ENCODE measurements at places on chromosomes 3 and 15.
A peak's percentile ranks its signal among the peaks of the same experiment; 100 is the strongest.

DNA sequence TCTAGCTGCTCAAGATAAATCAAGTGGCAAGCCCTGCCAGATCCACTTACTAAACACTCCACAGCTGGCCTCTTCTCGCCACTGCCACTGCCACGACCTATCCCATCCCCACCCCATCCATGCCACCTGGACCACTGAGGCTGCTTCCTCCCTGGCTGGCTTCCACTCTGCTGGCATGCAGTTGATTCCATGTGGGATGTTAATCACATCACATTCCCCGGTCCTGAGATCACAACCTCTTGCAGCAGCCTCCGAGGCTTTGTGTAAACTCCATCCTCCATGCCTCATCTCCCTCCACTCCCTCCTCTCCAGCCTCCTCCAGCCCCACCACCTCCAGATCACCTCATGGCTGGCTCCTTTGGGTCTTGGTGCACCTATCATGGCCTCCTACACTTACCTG, 7.7 kb downstream of the NCKIPSD start:
- no peak for DNase-seq
- no peaks in the 10 kb centered on the region for H3K27me3 ChIP-seq
- peaks cover 44% of the 10 kb centered on the region for H3K36me3 ChIP-seq
- H3K27ac ChIP-seq: no peak overlapping the region
- H3K4me3 ChIP-seq: no peak overlapping the region
- peaks cover 27% of the 10 kb centered on the region for H3K4me1 ChIP-seq

DNA sequence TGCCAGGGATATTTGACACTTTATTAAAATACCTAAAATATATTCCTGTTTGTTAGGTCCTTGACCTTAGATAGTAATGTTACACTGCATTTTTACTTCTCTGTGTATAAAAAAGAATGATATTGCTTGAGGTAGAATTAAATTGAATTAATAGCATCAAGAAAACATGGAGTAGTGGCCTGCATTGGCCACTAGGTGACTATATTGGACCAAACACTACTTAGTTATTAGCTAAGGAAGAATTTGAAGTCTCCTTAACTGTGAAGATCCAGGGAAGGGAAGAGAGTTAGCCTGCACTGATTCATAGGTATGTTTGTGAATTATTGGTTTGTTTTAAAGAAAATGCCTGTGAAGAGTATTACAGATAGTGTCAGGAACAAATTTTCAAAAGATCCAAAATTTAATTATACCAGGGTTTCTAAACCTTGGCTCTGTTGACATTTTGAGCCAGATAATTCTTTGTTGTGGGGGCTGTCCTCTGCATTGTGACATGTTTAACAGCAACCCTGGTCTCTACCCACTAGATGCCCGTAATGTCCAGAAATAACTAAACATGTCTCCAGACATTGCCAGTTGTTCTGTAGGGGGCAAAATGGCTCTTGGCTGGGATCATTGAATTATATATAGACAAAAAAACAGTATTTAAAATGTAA, 103.6 kb upstream of the THSD4 start:
- no peak overlapping the region for H3K4me3 ChIP-seq
- no peaks in the 10 kb centered on the region for H3K36me3 ChIP-seq
- DNase-seq: no peak
- peaks cover 13% of the 10 kb centered on the region for H3K27me3 ChIP-seq

DNA sequence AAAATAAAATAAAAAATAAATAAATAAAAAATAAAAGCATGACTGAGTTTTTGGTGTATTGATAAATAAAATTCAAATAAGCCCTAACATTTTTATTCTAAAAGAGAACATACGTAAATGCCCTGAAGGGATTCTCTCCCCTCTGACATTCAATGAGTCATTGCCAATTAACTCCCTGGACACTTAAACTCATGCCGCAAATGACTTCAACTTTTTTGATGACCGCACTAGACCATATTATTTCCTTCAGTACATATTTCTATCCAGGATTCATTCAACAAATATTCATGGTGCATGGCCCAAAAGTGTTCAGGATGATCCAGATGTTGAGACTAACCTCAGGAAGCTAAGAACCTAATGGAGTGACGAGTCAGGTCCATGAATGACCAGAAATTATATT, 195.9 kb upstream of the LRRN1 start:
- H3K4me1 ChIP-seq: no peaks in the 10 kb centered on the region
- H3K36me3 ChIP-seq: no peaks in the 10 kb centered on the region

DNA sequence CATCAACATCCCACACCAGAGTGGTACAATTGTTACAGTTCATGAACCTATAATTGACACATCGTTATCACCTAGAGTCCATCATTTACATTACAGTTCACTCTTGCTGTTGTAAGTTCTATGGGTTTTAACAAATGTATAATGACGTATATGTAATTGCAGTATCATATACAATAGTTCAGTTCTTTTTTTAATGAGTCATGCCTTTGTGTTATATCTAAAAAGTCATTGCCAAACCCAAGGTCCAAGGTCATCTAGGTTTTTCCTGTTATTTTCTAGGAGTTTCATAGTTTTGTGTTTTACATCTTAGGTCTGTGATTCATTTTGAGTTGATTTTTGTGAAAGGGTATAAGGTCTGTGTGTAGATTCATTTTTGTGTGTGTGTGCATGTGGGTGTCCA, 160.9 kb upstream of the GALNT15 start:
- H3K27me3 ChIP-seq: peaks cover 10% of the 10 kb centered on the region
- no peaks in the 10 kb centered on the region for H3K4me1 ChIP-seq
- no peak for DNase-seq
- H3K27ac ChIP-seq: no peak overlapping the region
- H3K36me3 ChIP-seq: no peaks in the 10 kb centered on the region

DNA sequence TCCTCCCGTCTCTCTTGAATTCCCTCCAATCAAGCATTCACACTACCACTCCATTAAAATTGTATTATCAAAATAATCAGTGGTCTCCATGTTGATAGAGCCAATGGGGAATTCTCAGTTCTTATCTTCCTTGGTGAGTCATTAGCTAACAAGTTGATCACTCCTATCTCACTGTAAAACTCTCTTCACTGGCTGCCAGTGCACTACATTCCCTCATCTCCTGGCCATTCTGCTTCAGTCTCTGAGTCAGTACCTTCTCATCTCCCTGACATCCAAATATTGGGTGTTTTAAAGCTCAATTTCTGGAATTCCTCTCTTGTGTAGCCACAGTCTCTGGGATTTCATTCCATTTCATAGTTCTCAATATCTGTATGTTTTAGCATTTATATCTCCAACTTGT, 175.2 kb downstream of the ALDH1A2 start:
- H3K4me3 ChIP-seq: no peak overlapping the region
- no peaks in the 10 kb centered on the region for H3K36me3 ChIP-seq
- peaks cover 6% of the 10 kb centered on the region for H3K27me3 ChIP-seq

DNA sequence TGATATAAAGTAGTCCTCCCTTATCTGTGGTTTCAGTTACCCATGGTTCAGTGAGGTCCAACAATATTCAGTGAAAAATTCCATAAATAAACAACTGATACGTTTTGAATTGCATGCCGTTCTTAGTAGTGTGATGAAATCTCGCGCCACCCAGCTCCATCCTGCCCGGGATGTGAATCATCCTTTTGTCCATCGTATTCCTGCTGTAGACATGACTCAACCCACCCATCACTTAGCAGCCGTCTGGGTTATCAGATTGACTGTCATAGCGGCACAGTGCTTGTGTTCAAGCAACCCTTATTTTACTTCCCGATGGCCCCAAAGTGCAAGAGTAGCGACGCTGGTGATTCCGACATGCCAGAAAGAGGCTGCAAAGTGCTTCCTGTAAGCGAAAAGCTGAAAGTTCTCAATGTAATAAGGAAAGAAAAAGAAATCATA, 48.0 kb upstream of the MEX3B start:
- DNase-seq: no peak
- H3K4me3 ChIP-seq: no peak overlapping the region
- H3K36me3 ChIP-seq: no peaks in the 10 kb centered on the region
- no peak overlapping the region for H3K27ac ChIP-seq

DNA sequence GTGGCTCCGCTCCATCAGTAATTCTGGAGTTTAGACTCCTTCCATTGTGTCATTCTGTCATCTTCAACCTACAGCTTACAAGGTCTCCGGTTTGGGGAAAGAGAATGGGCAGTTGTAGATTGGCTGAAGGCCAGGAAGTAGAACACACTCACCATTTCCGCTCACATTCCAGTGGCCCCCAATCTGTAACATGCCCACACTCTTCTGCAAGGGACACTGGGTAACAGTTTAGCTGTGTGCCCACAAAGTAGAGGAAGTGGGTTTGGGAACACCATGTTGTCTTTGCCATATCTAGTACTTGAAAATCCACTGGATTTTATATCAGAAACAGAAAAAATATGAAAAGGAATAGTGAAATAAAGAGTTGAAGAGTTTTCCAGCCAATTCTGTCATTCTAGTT, 153.5 kb downstream of the SV2B start:
- H3K4me3 ChIP-seq: no peak overlapping the region
- DNase-seq: no peak
- no peak overlapping the region for H3K27ac ChIP-seq
- H3K36me3 ChIP-seq: no peaks in the 10 kb centered on the region
- H3K4me1 ChIP-seq: peaks cover 5% of the 10 kb centered on the region
- H3K27me3 ChIP-seq: peaks cover 35% of the 10 kb centered on the region

- peaks cover 87% of the 10 kb centered on the region for H3K27me3 ChIP-seq
- H3K4me3 ChIP-seq: peak overlapping the region; percentile 56
- peaks cover 26% of the 10 kb centered on the region for H3K4me1 ChIP-seq
- H3K27ac ChIP-seq: no peak overlapping the region
- peaks cover 10% of the 10 kb centered on the region for H3K36me3 ChIP-seq
These were observed 1.7 kb downstream of the MEIS2 start for GRCh38 chr15:37098468-37099318.

DNA sequence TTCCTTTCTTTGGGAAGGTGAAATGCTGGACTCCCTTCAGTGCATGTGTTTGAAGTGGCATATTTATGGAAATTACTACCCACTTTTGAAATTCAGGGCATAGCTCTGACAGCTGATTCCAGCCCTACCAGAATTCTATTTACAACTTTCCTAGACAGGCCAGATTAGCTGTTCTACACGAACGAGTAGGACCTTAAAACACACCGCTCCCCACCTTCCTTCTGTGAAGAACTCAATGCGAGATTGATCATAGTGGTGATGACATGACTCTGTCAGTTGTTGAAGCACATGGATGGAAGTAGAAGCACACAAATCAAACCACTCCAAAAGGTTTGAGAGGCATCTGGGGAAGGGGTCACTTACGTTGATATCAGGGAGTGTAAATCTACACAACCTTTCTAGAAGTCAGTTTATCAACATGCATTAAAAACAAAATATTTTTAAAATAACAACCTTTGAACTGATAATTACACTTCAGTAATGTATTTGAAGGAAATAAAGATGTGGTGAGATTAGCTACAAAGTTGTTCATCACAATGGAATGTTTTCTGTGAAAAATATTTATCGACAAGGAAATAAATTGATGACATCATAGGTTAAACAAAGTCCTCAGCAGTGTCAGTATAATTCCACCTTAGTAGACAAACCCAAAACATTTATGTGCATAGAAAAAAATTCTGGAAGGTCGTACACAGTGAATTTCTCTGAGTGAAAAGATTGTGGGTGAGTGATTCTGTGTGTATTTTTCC, 29.8 kb downstream of the RARB start:
- no peaks in the 10 kb centered on the region for H3K36me3 ChIP-seq
- H3K27me3 ChIP-seq: peaks cover 2% of the 10 kb centered on the region
- peaks cover 9% of the 10 kb centered on the region for H3K4me1 ChIP-seq
- H3K4me3 ChIP-seq: no peak overlapping the region

DNA sequence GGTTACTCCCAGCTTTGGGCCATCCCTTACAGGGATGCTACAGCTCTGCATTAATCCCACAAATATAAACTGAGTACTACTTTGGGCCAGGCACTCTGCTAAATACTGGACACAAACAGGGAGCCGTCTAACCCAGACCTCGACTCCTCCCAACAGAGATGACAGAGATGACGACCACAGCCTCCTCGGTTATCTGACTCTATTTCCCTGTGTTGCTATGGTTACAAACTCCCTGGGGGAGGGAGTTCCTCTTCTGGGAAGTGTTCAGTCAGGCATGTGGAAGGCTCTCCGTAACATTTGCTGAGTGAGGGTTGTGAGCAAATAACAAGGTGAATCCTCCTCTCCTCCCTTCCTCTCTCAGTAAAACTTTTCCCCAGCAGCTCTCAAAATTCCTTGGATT, 6.7 kb upstream of the CMTM7 start:
- H3K36me3 ChIP-seq: no peaks in the 10 kb centered on the region
- H3K4me3 ChIP-seq: no peak overlapping the region
- no peak overlapping the region for H3K27ac ChIP-seq
- no peaks in the 10 kb centered on the region for H3K27me3 ChIP-seq

GRCh38 chr3:31522152-31522551, 10.6 kb upstream of the STT3B start:
- H3K4me3 ChIP-seq: no peak overlapping the region
- H3K27me3 ChIP-seq: no peaks in the 10 kb centered on the region
- H3K36me3 ChIP-seq: no peaks in the 10 kb centered on the region
- peak overlapping the region; percentile 81 for H3K27ac ChIP-seq
- peak; percentile 35 for DNase-seq

DNA sequence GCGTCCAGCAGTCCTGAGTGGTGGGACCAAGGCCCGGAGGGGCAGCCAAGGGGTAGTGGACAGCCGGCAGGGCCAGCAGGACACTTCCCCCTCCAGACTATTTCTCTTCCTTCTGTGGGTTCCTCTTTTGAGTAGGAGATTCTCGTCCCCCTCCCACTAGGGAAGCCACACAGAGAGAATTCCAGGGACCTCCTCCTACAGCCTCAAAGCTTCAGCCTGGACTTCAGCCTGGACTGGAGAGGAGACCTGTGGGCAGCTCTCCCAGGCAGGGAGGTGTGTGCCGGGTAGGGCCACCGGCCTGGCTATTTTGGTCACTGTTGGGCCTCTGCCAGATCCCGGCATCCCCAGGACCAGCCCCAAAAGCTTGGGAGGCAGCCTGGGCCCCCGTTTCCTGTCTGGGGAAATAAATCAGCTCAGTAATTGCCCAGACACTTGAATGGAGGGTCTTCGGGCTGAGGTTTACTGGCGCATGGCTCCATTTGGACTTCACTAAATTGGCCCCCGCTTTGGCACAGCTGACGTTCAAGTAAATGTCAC, 1.3 kb downstream of the SLC6A6 start:
- H3K4me1 ChIP-seq: peaks cover 54% of the 10 kb centered on the region
- H3K27me3 ChIP-seq: no peaks in the 10 kb centered on the region
- H3K36me3 ChIP-seq: peaks cover 21% of the 10 kb centered on the region
- H3K27ac ChIP-seq: peak overlapping the region; percentile 97
- DNase-seq: no peak

GRCh38 chr3:153462545-153462944, 300.5 kb downstream of the RAP2B start:
- peaks cover 13% of the 10 kb centered on the region for H3K4me1 ChIP-seq
- H3K27me3 ChIP-seq: no peaks in the 10 kb centered on the region
- no peaks in the 10 kb centered on the region for H3K36me3 ChIP-seq
- no peak overlapping the region for H3K27ac ChIP-seq

GRCh38 chr15:72161361-72162132, 36.0 kb downstream of the GRAMD2A start:
- H3K27ac ChIP-seq: no peak overlapping the region
- H3K4me1 ChIP-seq: no peaks in the 10 kb centered on the region
- H3K36me3 ChIP-seq: no peaks in the 10 kb centered on the region
- DNase-seq: no peak
- no peak overlapping the region for H3K4me3 ChIP-seq
